Kidney capillary endothelial cell (primary cell): ENCODE measurements at places on chromosomes 2 and 18.
A peak's percentile ranks its signal among the peaks of the same experiment; 100 is the strongest.

DNA sequence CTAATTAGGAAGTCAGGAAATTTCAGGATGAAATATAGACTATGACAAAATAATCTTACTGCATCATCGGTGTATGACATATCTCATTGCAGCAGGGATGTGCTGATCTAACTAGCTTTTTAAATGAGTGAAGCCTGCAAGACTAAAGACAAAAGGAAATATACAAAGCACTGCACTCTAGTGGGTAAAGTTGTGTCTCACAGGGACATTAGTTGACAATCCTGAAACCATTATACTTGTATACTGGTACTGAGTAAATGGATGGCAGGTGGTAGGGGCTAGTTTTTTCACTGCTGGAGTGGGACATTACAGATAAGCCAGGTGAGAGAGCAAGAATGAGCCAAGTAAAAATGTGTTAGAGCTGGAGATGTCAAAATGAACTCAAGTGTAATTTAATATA is 317.5 kb upstream of the RAB6C start:
- DNase-seq = no peak

DNA sequence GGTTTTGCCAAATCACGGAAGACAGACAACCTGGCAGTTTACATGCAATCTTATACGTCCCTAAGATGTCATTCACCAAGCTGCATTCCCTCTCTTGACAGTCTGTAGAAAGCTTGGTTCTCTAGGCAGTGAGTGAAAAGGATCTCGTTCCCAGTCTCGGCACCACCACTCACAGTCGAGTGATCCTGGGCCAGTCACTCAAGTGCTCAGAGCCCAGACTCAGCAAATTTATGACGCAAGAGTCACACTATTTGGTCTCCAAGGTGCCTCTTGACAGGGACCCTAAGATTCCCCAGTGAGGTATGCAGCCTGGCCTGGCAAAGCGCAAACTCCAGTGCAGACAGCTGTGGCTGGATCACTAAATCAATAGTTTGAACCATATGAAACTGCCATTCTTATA is 77.9 kb downstream of the EIPR1 start:
- DNase-seq = no peak

GRCh38 chr2:233412405-233412804 is 58.1 kb downstream of the DGKD start:
- DNase-seq = no peak

DNA sequence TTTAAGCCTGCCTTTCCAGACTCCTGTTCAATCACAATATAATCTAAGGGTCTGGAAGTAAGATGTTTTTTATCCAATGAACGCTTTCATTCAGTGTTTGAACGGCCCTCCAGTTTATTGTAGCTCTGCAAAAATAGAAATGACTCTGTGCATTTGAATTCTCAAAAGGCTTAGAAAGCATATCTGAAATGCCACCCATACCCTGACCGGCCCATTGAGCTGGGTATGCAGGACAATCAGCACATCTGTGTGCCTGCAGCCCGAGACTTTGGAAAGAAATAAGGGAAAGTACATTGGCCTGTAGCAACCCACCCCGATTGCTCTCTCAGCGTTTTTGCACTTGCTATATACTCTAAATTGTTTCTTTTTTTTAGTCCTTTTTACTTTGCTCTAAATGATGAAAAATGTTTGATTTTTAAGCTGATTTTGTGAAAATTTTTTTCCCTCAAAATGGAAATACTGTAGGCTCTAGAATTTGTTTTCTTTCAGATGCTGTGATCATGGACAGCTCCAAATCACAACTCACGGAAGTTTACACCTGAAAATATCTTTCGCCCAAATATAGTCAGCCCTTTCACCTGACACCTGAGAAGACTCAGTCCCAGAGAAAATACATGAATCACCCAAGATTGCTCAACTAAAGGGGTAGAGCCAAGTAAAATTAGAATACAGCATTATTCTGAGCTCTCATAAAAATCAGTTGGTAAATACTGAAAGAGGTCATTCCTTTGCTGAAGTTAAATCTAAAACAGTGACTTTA is 194.5 kb upstream of the SIX3 start:
- no peak for DNase-seq

DNA sequence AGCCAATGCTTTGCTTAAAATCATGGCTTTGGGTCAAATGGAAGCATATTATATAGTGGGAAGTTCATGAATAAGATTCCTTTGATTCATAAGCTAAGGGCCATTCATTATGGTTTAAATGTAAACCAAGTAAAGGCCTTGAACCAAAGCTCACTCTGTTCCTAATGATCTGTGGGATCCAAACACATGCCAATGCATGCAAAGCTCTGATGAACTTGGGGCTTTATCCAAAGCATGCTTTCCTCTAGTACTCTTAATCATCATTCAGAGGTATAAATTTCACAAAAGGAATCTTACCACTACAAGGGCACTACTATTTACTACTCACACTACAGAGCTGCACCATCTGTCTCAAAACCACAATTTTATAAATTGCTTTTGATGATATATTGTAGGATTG is 102.8 kb upstream of the RBMS1 start:
- DNase-seq = no peak

DNA sequence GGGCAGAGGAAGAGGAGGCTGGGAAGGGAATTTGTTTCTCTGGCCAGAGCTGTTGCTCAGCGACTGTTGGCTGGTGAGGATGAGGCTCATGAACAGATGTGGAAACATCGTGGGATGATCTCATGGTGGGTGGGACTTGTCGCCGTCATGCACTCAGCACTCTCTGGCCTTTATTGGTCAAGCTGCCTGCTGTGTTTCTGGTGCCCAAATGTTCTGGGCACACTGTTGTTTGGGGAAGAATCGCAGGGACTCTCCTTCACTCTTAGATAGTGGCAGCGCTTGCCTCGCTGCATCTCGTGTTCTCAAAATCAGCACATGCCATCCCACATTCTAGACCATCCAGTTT is 145.6 kb downstream of the AGAP1 start:
- DNase-seq = peak; percentile 7

DNA sequence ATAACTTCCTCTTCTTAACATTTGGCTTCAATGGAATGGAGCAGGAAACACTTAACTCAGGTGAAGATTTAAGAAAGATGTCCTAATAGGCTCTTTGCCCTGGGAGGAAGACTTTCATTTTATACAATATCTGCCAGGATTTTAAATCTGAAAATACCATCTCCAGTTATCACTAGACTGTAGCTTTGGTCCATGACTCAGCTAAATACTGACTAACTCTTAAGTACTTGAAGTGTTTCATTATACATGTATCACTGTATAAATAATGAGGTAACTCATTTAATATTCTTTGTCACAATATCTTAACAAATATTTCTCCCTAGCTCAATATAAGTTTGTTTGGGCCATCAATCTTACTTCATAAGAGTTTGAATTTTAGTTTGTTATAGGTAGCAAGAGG is 34.7 kb downstream of the RBKS start:
- DNase-seq = peak; percentile 16

DNA sequence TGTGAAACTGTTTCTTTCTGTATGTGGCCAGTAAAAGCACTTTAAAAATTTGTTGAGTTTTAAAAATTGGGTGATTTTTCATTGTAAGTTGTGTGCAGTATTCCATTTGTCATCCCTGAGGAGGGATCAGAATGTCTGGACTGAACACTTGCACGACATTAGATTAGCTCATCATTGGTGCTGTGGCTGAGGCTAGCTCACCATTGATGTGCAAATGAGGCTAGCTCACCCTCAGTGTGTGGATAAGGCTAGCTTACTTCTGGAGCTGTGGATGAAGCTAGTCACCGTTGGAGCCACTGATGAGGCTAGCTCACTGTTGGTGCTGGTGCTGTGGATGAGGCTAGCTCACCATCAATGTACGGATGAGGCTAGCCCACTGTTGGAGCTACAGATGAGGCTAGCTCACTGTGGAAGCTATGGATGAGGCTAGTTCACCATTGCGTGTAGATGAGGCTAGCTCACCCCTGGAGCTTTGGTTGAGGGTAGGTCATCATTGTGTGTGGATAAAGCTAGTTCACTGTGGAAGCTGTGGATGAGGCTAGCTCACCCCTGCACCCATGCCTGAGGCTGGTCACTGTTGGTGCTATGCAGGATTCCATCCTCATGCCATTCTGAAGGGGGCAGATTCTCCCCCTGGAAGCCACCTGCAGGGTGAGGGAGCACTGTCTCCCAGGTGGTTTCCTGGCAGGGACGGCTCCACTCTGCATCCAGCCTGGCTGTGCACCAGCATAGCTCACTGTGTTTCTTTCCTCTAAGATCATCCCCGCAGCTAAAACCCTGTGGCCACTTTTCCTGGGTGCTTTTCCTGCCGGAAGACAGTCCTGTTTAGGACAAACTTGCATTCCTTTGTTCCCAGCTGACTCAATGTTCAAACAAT is 101.1 kb downstream of the TWIST2 start:
- DNase-seq = no peak

DNA sequence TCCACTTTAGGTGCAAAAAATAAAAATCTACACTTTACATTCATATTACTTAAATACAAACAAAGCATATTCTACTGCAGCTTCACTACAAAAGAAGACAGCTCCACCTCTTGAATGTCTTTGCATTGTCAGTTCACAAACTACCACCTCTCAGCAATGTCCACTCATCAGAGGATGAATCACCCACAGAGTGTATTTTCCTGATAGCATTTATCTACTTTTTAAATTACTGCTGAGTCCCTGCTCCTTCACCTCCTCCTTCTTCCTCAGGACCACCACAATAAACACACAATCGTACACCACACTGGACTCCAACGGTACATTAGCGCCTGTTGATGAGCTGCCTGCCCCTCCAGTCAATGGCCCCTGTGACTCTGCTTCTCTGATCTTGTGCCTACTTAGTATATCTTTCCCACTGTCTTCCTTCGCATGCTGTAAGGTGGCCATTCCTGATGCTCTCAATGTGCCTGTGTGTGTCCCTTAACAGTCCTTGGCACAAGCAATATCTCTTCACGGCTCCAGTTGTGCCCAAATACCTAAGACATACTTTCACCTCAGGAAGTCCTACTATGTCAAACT is 120.9 kb downstream of the DHRS9 start:
- DNase-seq = no peak

- no peak for DNase-seq
Observed at GRCh38 chr2:220455351-220455990, 828.0 kb downstream of the SLC4A3 start.
